Heart left ventricle (tissue), 16 donors: ENCODE measurements at places on chromosomes 2 and 18. TPM values are rescaled to one million over a fixed set of nuclear protein-coding genes. Genes with fewer than 3 reads are reported as not detected.

GRCh38 chr2:26970244-26970927 lies at the start of gene MAPRE3:
MAPRE3 (plus strand) TSS chr2:26970637; CDS start chr2:27022219, 51,582 bp downstream.
- H3K4me3 ChIP-seq = peak within 1 kb of the TSS; percentile 66
- H3K36me3 ChIP-seq = no peaks in the 10 kb centered on the region
- peak within 1 kb of the TSS; percentile 64 for H3K27ac ChIP-seq
- H3K27me3 ChIP-seq = no peaks in the 10 kb centered on the region

Gene HMSD
- 1.3 TPM for total RNA-seq

- no peaks in the 10 kb centered on the region for H3K4me1 ChIP-seq
- no peaks in the 10 kb centered on the region for H3K27me3 ChIP-seq
- no peak overlapping the region for H3K4me3 ChIP-seq
- no peak for DNase-seq
- no peak overlapping the region for H3K27ac ChIP-seq
These were observed 83.9 kb upstream of the HDAC4 start for GRCh38 chr2:239484571-239485355.

DNA sequence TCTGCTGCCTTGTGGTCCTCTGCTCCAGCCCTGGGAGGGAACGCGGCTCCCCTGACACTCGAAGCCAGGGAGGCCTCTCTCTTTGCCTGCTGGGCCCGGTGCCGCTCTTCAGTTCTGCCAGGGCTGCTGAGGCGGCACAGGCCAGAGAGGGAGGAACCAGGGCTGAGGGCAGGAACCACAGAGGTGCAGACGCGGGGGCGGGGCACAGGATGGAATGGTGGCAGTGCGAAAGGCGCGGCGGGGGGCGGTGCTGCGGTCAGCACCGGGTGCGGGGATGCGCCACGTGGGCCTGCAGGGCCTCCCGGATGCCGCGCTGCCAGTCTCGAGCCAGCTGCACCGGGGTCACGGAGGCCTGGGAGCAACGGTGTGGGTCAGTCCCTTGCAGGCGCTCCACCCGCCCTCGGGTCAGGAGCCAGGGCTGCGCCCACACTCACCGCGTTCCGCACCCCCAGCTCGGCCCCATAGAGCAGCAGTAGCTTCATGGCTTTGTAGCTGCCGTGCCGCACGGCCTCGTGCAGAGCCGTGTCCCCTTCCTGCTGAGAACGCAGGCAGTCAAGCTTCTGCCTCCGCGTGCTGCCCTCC lies 4.4 kb downstream of the ANKRD23 start:
- H3K4me3 ChIP-seq = no peak overlapping the region
- DNase-seq = peak; percentile 81

- no peak for DNase-seq
- no peak overlapping the region for H3K4me3 ChIP-seq
- H3K4me1 ChIP-seq = no peaks in the 10 kb centered on the region
- peaks cover 47% of the 10 kb centered on the region for H3K36me3 ChIP-seq
- no peaks in the 10 kb centered on the region for H3K27me3 ChIP-seq
These were observed 15.1 kb upstream of the FAM228A start for GRCh38 chr2:24159708-24160107.

GRCh38 chr2:141399270-141399669 lies 731.5 kb downstream of the LRP1B start:
- H3K4me3 ChIP-seq = no peak overlapping the region
- DNase-seq = no peak
- H3K4me1 ChIP-seq = no peaks in the 10 kb centered on the region
- H3K27ac ChIP-seq = no peak overlapping the region

Gene KIF3C
- total RNA-seq = 4.7 TPM

Gene HJURP
- total RNA-seq = 8.4 TPM

Gene MSTN
- total RNA-seq = not detected

- H3K36me3 ChIP-seq = no peaks in the 10 kb centered on the region
- no peaks in the 10 kb centered on the region for H3K27me3 ChIP-seq
- no peak overlapping the region for H3K4me3 ChIP-seq
- H3K4me1 ChIP-seq = peaks cover 79% of the 10 kb centered on the region
These were observed 21.1 kb downstream of the ARHGAP15 start for GRCh38 chr2:143150287-143150686.

GRCh38 chr2:237083026-237083425 lies 2.7 kb upstream of the COPS8 start:
- H3K4me3 ChIP-seq = no peak overlapping the region
- no peaks in the 10 kb centered on the region for H3K27me3 ChIP-seq
- peaks cover 2% of the 10 kb centered on the region for H3K36me3 ChIP-seq
- DNase-seq = no peak
- peaks cover 5% of the 10 kb centered on the region for H3K4me1 ChIP-seq

DNA sequence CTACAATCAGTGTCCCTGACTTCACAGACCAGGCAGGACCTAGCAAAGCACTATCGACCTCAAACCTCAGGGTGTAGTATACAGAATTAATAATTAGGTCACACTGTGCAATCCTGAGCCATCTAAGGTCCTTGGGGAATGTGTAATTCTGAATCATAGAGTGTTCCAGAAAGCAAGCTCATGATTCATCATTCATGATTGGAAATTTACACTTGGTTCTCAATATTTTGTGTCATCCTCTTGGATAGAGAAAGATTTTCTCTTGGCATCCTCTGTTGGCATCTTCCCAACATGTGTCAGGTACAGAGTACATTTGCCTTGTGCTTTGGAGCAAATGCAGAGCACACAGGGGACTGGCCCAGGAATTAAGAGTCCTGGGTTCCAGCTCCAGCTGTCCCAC lies 245.0 kb upstream of the NT5C1B start:
- H3K36me3 ChIP-seq = no peaks in the 10 kb centered on the region
- H3K4me3 ChIP-seq = no peak overlapping the region
- DNase-seq = no peak
- H3K27me3 ChIP-seq = no peaks in the 10 kb centered on the region
- H3K4me1 ChIP-seq = peaks cover 33% of the 10 kb centered on the region

- no peaks in the 10 kb centered on the region for H3K36me3 ChIP-seq
- H3K27me3 ChIP-seq = no peaks in the 10 kb centered on the region
- H3K27ac ChIP-seq = no peak overlapping the region
- H3K4me3 ChIP-seq = no peak overlapping the region
- DNase-seq = no peak
- no peaks in the 10 kb centered on the region for H3K4me1 ChIP-seq
These were observed 91.8 kb downstream of the METTL8 start for GRCh38 chr2:171342067-171342413.

GRCh38 chr2:85705680-85706039 lies 11.5 kb downstream of the GNLY start:
- DNase-seq = no peak
- no peaks in the 10 kb centered on the region for H3K27me3 ChIP-seq
- peak overlapping the region; percentile 94 for H3K27ac ChIP-seq
- peaks cover 32% of the 10 kb centered on the region for H3K4me1 ChIP-seq

GRCh38 chr2:16525265-16525887 lies 140.3 kb downstream of the CYRIA start:
- H3K36me3 ChIP-seq = no peaks in the 10 kb centered on the region
- peaks cover 6% of the 10 kb centered on the region for H3K4me1 ChIP-seq
- no peak overlapping the region for H3K4me3 ChIP-seq
- DNase-seq = no peak
- no peaks in the 10 kb centered on the region for H3K27me3 ChIP-seq

Gene TTC32
- 2.6 TPM for total RNA-seq

DNA sequence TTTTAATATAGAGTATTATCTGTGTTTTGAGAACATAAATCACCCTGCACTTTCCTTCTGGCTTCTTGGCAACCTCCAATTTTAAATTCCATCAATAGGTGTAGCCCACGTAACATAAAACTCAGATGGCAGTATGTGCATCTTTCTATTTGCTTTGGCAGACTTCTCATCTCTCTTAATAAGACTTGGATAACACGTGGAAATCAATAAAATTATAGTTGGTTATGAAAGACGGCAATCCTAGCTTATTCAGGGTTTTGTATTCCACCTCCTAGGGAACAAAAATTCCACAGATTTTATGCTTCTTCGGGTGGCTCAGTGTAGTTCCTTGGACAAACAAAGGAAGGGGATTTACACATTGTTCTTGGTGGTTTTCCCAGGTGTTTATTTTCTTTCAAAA lies 299.3 kb downstream of the RND3 start:
- no peaks in the 10 kb centered on the region for H3K36me3 ChIP-seq
- no peaks in the 10 kb centered on the region for H3K27me3 ChIP-seq
- H3K4me3 ChIP-seq = no peak overlapping the region
- H3K27ac ChIP-seq = no peak overlapping the region
- no peaks in the 10 kb centered on the region for H3K4me1 ChIP-seq

DNA sequence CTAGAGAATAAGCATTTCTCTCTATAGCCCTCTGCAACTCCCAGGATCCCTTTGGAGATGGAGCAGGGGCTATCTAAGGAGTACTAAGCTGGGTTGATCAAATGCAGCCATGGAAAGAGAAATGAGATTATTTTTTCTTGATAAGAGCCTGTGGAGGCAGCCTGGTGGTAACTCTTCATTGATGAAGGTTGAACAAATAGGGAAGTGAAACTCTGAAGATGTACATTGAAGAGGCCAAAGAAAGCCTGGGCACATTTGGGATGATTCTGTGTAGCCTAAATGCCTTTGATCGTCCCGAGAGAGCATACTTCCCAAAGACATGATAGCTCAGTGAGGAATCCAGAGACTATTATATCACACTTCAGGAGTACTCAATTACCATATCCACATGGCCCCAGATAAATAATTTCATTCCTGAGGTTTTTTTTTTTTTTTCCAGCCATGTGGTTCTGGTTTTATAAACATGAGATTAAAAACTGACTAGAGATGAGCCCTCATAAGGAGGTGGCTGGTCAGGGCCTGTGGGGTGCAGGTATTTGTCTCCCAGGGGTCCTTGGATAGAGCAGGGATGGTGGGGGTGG lies 192.5 kb downstream of the TPGS2 start:
- H3K27ac ChIP-seq = no peak overlapping the region
- no peaks in the 10 kb centered on the region for H3K36me3 ChIP-seq
- H3K4me1 ChIP-seq = peaks cover 49% of the 10 kb centered on the region

DNA sequence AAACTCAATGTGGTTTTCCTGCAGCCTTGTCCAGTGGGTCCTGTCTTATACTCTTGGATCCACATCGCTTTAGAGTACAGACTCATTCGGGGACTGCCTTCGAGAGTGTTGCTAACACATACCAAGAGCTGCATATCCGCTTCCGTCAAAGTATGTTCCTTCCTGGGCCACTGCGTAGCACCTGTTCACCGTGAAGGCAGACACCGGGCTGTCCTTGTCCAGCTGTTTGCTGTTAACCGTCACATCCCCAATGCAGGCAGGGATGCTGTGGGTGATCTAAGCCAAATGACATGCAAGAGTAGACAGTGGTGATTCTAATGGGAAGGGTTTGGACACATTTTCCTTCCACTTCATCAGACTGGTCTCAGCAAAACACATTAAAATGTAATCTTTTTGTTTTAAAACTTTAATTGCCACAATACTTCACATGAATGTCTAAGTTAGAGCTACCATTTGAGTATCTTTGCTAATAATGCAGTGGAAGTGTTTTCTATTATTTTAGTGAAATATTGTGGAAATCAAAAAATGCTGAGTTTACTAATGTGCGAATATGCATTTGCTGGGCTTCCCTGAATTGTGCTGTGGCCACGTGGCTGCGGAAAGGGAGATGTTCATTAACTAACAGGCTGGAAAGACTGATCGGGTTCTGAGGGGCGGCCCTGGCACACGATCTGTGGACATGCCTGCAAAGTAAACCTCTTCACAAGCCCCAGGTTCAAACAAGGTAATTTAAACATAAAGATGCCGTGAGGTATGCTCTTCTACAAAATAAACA lies 169.1 kb downstream of the LAMA1 start:
- DNase-seq = no peak
- no peak overlapping the region for H3K4me3 ChIP-seq
- no peaks in the 10 kb centered on the region for H3K27me3 ChIP-seq
- H3K4me1 ChIP-seq = no peaks in the 10 kb centered on the region
